Neural progenitor cell (in vitro differentiated cells): ENCODE measurements at places on chromosomes 13 and 19.

DNA sequence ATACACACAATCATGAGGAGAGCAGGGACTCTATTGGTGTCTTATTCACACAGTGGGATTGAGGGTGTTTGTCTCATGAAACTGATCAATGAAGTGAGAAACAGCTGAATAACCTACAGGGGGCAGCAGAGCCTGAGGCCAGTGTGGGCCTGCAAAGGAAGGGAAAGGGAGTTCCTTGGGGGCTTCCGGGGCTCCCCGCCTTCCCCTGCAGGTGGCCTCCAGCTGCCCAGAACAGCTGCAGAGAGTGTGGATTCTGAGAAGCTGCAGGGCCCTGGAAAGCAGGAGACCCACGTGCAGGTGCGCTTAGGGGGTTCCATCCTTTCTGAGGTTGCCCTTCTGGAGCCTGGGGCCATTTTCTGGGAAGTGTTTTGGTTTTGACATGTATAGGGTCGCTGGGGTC is 20.1 kb downstream of the ZNF763 start:
- peak; percentile 68 for DNase-seq

GRCh38 chr19:23554548-23554947 is 132.5 kb downstream of the ZNF675 start:
- no peak for DNase-seq

DNA sequence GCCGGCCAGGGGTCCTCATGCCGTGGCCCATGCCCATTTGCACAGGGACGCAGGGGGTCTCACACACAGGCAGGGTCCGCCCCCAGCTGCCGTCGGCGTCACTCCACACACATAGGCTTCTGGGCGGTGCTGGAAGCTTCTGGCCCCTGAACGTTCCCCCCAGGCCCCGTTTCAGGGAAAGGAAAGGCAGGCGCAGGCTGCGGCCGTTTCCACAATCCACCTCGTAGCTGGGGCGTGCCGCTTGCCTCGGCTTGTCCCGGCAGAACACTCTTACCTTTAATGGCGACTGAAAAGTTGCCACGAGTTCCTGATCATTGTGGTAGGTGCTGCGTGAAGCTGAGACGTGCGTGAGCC is 53.4 kb downstream of the MCF2L start:
- no peak for DNase-seq

GRCh38 chr19:48558018-48558684 is 6.2 kb downstream of the SULT2B1 start:
- no peak for DNase-seq

DNA sequence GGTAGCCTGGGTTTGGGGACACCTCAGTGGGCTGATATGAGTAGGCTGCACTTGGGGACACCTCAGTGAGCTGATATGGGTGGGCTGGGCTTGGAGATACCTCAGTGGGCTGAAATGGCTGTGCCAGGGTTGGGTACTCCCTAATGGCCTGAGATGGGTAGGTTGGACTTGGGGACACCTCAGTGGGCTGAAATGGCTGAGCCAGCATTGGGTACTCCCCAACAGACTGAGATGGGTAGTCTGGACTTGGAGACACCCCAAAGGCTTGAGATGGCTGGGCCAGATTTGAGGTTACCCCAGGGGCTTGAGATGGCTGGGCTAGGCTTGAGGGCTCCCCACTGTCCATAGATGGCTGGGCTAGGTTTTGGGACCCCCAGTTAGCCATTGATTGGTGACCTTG is 12.1 kb downstream of the IQCN start:
- DNase-seq: no peak

- DNase-seq: peak; percentile 87
Observed at GRCh38 chr19:56105090-56105701, 15.9 kb downstream of the ZNF787 start.

GRCh38 chr13:75399168-75399878 is 82.6 kb downstream of the TBC1D4 start:
- no peak for DNase-seq

DNA sequence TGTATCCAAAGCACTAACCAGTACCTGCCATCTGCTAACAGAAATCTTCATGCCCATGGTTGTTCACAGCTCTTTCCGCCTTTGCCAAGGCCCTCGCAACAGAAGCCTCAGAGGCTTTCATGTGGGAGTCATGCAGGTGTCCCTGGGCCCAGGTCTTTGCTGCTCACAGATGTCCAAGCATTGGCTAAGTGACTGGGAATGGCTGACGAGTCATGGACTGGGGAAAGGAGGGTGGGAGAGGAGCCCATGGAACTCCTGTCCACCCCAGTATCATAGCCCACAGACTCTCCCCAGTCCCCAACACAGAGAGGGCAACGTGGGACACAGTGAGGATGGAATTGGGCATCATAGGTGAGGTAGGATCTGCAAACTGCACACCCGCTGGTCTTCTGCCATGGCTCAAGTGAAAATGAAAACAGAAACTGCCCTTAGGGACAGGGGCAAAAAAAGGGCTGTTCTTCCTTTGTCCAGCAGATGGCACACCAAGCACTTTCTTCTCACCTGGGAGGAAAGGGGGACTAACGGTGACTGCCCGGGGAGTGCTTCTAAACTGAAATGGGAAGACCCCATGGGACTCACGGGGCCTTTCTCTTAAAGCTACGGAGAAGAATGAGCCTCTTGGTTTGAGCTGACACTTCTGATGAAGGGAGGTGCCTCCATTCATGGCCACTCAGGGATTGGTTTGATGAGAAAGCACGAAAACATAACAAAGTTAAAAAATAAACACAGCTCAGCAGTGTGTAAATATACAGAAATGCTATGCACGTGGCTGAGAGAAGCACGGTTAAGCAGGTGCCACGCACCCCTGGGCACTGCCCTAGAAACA is 11.1 kb upstream of the DHRS12 start:
- peak; percentile 76 for DNase-seq

DNA sequence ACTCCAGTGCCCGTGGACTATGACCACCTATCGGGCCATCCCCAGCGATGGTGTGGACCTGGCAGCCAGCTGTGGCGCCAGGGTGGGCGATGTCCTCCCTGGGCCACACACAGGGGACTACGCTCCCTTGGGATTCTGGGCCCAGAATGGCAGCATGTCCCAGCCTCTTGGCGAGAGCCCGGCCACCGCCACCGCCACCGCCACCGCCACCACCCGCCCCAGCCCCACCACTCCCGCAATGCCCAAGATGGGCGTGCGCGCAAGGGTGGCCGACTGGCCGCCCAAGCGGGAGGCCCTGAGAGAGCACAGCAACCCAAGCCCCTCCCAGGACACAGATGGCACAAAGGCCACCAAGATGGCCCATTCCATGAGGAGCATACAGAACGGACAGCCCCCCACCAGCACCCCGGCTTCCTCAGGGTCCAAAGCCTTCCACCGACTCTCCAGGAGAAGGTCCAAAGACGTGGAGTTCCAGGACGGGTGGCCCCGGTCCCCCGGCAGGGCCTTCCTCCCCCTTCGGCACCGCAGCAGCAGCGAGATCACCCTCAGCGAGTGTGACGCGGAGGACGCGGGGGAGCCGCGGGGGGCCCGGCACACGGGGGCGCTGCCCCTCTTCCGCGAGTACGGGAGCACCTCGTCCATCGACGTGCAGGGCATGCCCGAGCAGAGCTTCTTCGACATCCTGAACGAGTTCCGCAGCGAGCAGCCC is 142.3 kb downstream of the DPF1 start:
- DNase-seq: no peak

- no peak for DNase-seq
Observed at GRCh38 chr19:45154064-45154827, 6.5 kb downstream of the NKPD1 start.
